Occipital lobe (tissue), 3 donors: ENCODE measurements at places on chromosomes 13 and 19.

- DNase-seq, result no peak
Observed at GRCh38 chr19:32181216-32181920, 164.0 kb upstream of the ZNF507 start.

DNA sequence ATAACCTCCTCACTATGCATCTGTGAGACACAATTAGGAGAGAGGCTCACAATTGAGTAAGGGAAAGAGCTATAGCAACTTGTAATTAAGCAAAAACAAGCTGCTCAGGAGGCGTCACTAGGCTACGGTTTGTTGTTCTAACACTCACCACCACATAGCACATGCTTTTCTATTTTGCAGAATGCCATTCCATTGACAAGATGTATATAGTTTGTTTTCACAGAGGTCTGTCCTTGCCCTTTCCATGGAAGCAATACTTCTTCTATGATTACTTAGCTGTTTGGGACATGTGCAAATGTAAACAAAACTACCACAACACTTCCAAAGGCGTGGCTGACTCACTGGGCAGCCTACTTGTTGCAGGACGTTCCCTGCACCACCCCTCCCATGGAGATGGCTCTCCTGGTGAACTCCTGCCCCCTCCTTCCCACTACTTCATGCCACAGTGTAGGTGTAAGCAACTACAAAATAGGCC is 33.9 kb upstream of the FAM216B start:
- no peak for DNase-seq

- DNase-seq, result no peak
Observed at GRCh38 chr13:97849305-97849704, 104.2 kb upstream of the IPO5 start.

DNA sequence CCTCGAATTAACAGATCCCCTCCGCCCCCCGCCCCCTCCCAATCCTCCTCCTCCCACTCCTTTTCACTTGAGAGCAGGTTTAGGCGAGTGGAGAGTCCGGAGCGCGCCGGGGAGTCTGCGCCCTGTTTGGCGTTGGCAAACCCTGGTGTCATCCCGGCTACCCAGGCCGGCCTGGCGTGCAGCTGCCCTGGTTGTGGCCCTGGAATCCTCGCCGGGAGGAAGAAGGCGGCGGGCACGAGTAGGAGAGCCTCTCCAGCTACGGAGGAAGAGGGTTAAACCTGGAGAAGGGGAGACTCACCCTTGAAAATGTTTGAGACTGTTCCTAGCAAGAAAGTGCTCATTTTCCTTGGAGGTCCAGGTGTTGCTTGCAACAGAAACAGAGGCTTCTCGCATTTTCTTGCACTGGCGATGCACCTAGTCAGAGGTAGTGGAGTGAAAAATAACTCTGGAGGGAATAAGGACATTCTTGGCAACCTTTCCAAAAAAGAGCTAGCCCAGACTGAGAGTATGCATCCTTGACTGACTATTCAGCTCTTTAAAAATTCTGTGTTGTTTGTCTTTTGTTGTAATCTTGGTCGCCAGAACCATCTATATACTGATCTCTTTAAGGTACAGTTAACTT is 1.3 kb upstream of the SOX21 start:
- DNase-seq, result no peak

DNA sequence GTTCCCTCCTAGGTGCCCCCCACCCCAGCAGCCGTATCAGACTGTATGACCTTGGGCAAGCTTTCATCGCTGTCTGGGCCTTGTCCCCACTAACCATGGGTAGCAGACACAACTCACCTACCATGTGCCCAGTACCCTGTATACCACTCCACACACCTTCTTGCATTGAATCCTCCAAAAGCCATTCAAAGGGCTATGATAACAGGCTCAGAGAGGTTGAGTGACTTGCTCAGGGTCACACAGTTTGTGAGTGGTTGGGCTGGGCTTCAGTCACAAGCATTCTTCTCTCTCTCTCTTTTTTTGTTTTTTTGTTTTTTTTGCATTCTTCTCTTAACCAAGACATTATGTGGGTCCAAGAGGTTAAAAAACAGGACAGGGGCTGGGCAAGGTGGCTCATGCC is 2.6 kb downstream of the RASAL3 start:
- DNase-seq, result no peak

DNA sequence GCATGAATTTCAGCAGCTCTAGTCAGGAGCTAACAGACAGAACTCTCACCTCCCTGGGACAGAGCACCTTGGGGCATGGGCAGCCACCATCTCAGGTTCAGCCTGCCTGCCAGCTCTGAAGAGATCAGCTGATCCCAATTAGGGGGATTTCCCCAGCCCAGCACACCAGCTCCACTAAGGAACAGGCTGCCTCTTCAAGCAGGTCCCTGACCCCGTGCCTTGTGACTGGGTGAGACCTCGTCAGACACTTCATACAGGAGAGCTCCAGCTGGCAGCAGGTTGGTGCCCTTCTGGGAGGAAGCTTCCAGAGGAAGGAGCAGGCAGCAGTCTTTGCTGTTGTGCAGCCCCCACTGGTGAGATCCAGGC is 84.5 kb upstream of the UFM1 start:
- DNase-seq, result no peak

DNA sequence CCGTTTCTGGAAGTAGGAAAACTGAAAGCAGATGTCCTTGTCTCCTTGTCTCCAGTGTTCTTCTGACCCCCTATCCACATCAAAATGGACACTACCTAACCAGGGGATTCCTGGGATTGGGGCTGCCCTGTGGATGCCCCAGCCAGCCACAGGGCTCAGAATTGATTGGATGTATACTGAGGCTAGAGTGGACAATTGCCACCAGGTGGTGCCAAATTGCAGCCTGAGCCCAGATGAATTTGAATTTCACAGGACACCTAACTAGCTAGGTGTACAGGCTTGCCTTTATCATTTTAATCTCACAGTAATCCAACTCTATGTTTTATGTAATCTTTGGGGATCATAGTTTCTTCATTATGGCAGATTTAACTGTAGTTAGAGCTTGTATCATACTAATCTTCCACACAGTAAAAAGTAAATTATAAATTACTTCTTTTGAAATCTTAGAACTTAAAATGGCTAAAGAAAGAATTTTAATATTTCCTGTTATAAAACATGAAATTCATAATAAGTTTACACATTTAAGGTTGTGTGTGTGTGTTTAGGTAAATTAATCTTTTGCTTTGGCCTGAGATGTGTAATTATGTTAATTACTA is 58.0 kb downstream of the PIBF1 start:
- no peak for DNase-seq

- DNase-seq, result no peak
Observed at GRCh38 chr19:50563597-50563996, 4.6 kb downstream of the LRRC4B start.

DNA sequence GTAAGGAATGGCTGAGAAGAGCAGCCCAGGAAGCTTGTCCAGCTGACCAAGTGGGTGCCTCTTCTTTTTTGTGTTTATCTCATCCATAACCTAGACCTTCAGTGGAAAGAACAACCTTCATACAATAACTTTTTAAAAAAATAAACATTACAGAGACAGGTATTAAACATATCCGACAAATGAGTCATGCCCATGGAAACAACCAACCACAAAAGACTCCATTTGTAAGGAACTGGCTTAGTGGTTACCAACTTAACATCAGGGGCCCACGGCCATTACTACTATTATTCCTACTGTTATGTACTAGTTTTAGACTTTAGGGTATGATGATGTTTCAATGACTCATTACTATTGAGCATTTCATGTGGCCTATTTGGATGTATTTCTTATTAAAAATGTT is 191.7 kb upstream of the SERP2 start:
- DNase-seq, result no peak

DNA sequence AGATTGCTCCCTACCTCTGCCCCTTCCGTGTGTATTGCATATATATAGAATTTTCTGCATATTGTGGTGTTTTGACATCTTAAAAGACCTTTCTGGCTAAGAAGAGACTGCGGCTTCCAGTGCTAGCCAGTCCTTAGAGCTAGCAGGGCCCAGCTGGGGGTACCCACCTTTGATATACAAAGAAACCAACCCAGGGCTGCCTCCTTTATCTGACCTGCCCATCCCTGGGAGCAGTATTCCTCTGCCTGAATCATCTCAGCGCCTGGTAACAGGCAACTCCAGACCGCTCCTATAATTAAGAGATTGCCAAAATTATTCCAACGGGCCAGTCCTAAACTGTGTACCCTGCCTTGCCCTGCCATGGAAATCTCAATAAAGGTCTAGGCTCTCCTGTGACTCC is 186.3 kb upstream of the RNF113B start:
- no peak for DNase-seq

- no peak for DNase-seq
Observed at GRCh38 chr13:27595055-27595811, 25.1 kb downstream of the LNX2 start.

GRCh38 chr13:102233566-102234208 is 168.2 kb downstream of the FGF14 start:
- DNase-seq, result no peak

DNA sequence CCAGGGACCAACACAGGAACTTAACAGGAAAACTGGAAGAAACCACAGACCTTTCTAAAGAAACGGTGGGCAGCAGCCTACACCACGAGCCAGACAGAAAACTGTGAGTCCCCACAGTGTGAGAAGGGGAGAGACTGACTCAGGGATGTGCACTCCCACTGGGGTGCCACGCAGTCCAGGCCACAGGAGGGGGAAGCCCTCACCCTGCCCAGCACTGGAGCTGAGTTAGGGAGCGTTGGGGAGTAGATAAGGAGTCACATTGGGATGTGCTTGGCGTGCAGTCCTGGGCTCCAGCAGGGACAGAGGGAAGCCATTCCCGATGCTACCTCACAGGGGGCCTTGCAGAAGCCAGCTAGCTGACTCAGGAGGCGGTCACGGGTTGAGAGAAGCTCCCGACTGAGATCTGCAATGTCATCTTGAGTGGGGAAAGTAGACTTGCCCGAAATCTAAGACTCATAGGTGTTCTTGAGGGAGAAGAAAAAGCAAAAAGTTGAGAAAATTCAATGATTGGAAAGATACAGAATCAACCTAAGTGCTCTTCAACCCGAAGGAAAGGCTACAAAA is 17.3 kb downstream of the SIGLEC8 start:
- DNase-seq, result no peak
